ENCODE measurements at places on chromosomes 12 and 14. TPM values are rescaled to one million over a fixed set of nuclear protein-coding genes. Genes with fewer than 3 reads are reported as not detected.

Gene TSPAN9
- total RNA-seq, result 22.0 TPM

Gene NELL2
- total RNA-seq, result not detected

Gene RND1
- total RNA-seq, result 0.55 TPM

Gene PTCSC3
- total RNA-seq, result not detected

Gene CNOT2
- total RNA-seq, result 139 TPM

Gene PLD4
- 0.09 TPM for total RNA-seq

Gene VWF
- 3.7 TPM for total RNA-seq

Gene SLC17A8
- not detected for total RNA-seq

Gene PFDN5
- total RNA-seq, result 1,105 TPM

Gene KRT72
- total RNA-seq, result not detected

Gene ANAPC7
- total RNA-seq, result 31.7 TPM

Gene CCDC197
- total RNA-seq, result not detected

Gene B4GALNT3
- not detected for total RNA-seq

Gene CCDC175
- total RNA-seq, result not detected

Gene C12orf42
- total RNA-seq, result not detected

Gene TMEM63C
- total RNA-seq, result 0.71 TPM

Gene KRT74
- total RNA-seq, result not detected

Gene SPPL3
- total RNA-seq, result 5.5 TPM

Gene PPP1R13B
- 2.1 TPM for total RNA-seq

Gene GNG2
- total RNA-seq, result 16.8 TPM

Gene MYH7
- not detected for total RNA-seq

Gene INHBC
- total RNA-seq, result not detected

Gene BDKRB1
- total RNA-seq, result 33.1 TPM
